ENCODE measurements at places on chromosomes 4 and X. TPM values are rescaled to one million over a fixed set of nuclear protein-coding genes. Genes with fewer than 3 reads are reported as not detected.

DNA sequence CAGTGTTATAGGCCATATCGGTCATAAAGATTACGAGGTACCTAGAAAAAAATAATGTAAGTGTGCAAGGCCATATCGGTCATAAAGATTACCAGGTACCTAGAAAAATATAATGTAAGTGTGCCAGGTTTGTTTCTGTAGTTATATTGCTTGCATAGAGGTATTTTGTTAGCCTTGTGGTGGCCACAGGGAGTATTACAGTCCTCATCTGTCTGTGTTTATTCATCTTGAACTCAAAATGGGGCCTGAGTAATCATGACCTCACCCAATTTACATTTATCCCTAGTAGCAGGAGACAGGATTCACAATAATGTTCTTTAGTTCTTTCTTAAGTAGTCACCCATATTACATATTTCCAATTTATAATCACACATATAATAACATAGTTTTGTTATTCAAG is 459.7 kb downstream of the MID1IP1 start:
- no peak for DNase-seq

DNA sequence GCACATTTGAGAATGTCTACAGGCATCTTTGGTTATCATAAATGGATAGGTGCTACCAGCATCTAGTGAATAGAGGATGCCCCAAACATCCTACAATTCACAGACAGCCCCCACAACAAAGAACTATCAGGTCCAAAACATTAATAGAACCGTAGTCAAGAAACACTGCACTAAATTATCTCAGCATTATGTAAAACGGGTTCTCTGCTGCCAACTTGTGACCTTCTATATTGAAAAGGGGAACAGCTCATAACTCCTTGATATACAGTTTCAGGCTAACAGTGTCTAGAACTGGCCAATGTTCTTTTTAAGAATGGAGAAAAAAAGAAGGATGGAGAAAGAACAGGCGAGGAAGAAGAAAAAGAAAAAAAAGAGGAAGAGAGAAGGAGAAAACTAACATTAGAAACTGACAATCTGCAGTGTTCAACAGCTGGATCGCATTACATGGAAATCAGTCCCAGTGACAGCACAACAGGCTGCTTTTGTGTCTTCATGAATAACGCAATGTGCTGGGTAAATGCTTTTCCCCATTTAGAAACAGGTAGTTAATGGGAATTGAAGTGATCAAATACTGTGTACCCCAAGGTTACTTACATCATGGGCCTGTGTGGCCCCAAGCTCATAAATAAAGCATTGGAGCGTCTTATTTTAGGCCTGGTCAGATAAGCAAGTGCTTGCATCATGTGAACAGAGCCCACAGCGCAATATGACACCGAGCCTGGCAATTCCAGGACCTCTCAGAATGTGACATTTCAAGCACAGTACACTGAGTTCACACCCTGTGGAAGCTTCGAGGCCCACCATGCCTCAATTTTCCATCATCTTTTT is 339.5 kb downstream of the DHX15 start:
- no peak for DNase-seq

Gene XAGE1A
- total RNA-seq, result not detected

DNA sequence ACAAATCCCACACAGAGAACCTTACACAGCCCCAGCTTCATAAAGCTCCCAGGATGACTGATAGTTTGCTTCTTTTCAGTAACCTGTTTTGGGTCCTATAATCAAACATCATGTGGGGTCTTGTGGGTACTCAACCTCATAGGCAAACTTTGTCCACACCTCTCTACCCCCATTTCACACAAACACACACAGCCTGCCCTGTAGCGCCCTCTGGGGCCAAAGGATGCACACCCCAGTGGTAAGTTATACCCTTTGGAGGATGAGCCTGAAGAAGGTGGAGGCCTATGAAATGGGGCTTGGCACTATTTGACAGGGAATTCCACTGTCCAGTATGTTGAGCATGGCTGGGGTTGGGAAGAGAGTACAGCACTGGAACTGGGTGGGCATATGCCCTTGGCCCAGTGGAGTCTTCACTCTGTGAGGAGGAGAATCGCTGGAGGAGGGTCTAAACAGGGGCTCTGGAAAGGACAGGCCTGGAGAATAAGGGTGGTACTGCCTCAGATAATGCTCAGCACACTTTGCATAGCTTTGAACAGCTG is 30.5 kb upstream of the COL25A1 start:
- DNase-seq, result no peak

DNA sequence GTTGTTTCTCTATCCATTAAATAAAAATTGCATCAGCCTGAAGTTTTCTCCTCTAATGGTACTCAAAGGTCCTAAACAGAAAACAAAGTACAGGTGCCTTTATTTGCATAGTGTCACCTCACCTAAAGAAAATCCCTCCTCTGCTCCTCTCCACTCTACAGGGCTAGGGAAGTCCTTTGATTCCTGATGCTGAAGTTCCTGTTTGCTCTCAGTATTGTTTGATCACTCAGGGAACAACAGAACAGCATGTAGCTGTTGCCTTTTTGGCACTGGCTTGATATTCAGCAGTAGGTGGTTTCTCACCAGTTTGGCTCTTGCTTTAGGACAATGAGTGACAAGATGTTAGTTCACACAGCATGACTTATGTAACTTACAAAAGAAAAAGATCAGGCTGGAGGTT is 156.2 kb upstream of the SLC7A11 start:
- DNase-seq, result no peak

Data from SJSA1 (cell line).